Hematopoietic multipotent progenitor cell (in vitro differentiated cells): ENCODE measurements at places on chromosomes 16 and 17.

DNA sequence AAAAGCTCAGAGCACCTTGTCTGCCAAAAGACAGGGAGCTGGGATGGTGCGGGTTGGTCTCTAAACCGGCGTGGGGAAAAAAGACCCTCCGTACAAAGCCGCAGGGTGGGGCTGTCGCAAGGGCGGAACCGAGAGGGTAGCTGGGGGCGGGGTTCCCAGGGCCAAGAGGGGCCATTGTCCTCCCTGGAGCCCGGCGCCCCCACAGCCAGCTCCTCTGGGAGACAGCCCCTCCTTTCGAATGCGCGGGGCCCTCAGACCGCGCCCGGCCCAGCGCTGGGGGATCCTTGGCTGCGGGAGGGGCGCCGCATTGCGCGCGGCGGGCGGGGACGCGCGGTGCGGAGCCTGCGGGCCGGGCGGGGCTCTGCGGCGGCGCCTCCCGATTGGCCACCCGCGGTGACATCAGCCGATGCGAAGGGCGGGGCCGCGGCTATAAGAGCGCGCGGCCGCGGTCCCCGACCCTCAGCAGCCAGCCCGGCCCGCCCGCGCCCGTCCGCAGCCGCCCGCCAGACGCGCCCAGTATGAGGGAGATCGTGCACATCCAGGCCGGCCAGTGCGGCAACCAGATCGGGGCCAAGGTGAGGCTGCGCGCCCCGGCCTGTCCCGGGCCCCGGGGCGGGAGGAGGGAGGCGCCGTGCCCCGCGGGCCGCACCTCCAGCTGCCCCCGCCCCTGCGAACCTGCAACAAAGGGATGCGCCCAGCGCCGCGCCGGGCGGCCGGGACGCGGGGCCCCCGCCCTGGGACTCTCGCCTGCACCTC is at the start of gene TUBB3:
Gene TUBB3 (plus strand): TSS at position 459 of the 756 bp plus-strand sequence. CDS start 60 bp downstream, at position 519.
- no peak for DNase-seq

GRCh38 chr16:55433030-55433429 is 46.0 kb upstream of the MMP2 start:
- DNase-seq = no peak

GRCh38 chr17:33888455-33888854 is 366.6 kb upstream of the CCL2 start:
- DNase-seq = no peak

- no peak for DNase-seq
Observed at GRCh38 chr16:75247249-75247648, 4.2 kb downstream of the BCAR1 start.

GRCh38 chr16:85528528-85529387 is 84.4 kb upstream of the GSE1 start:
- DNase-seq = no peak

DNA sequence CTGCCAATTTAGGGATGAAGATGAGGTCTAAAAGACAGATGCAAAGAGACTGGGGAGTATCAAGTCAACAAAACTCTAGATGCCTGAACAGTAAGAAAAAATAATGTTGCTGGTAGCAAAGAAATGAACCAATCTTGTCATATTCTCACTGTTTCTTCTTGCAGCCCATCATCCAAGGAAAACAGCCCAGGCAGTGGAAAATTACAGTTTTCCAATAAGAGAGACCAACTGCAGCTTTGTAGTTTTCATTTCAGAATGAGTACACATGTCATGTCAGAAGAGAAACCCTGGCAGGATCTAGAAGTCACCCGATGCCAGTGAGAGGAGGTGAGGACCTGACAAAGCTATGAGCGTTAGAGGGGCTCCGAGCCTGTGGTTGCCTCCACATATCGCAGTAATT is 500.4 kb upstream of the PSMD7 start:
- no peak for DNase-seq

DNA sequence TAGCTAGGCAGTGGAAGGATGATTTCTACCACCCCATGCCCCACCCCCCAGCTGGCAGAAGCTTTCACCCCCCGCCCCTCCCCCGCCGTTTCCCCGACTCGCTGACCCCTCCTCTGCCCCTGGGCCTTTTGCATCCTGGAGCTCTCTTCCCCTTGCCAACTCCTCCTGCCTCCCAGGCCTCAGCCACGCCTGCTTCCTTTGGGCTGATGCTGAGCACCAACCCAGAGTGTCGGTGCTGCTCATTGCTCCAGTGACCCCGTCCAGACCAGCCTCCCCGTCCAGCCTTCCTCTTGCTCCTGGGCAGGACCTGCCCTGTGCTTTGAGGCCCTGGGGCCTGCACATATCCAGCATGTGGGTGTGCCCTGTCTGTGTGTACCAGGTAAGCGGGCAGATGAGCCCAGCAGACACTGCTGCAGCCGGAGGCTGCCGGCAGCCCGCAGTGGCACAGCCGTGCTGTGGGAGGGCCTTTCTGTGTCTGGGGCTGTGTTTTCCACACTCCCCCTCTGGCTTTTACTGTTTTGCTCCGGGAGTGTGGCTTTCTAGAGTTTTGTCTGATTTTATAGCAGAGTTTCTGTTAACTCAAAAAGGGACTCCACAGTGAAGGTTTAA is 72.9 kb downstream of the JPH3 start:
- no peak for DNase-seq

DNA sequence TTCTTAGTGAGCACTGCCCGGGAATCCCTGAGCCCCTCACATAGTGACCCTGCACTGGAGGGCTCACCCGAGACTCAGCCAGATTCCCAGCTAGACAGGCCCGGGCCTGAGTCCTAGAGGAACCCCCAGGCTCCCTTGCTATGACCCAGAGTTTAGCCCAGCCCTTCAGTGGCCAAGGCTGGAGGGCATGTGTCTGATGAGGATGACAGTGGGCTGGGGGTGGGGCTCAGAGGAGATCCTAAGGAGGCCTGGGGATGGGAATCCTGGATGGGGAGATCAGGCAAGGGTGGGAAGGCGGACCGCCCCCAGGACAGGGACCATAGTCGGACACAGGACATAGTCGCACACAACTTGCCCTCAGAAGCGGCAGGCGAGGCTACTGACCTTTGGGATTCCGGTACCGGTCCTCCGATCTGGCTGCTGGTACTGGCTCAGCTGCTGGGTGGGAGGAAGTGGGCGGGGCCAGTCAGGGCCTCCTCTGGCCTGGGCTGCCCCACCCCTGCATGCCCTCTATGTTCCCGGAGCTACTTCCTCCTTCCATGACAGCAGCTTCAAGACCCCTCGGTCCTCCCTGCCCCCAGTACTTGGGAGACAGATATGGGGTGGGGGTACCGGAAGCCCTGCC is 1.1 kb downstream of the CD79B start:
- peak; percentile 62 for DNase-seq

DNA sequence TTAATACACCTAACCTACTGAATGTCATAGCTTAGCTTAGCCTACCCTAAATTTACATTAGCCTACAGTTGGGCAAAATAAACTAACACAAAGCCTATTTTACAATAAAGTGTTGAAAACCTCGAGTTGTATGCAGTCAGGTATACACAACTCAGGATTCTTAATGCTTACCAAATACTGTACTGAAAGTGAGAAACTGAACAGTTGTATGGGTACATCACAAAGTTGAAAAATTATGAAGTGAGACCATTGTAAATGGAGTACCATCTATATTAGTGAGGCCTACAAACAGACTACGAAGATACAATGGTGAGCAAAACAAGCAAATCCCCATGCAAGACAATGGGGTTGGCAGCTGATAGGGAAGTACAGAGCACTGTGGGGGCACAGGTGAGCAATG is 79.7 kb downstream of the VAT1L start:
- DNase-seq = no peak

- DNase-seq = no peak
Observed at GRCh38 chr16:566475-567372, at the start of gene NHLRC4. NHLRC4 (plus strand) TSS chr16:567005; CDS start chr16:568048, 1,043 bp downstream.

DNA sequence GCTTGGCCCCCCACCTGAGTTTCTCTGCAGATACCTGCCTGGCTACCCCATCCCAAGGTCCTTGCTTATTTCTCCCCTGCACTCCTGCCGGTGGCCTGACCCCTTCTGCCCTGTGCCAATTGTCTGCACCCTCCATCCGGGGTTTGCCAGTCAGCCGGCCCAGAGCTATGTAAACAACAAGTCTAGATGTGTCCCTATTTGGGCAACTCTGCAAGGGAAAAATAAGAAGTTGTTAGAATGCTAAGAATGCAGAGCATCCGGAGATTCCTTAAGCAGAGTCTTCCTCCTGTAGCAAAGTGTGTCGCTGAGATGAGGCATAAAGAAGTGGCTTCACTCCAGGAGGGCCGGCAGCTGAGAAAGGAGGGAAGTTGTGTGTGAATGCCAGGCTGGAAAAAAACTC is 46.6 kb downstream of the RGS9 start:
- DNase-seq = no peak

- no peak for DNase-seq
Observed at GRCh38 chr17:55533608-55534007, 22.4 kb upstream of the SMIM36 start.

DNA sequence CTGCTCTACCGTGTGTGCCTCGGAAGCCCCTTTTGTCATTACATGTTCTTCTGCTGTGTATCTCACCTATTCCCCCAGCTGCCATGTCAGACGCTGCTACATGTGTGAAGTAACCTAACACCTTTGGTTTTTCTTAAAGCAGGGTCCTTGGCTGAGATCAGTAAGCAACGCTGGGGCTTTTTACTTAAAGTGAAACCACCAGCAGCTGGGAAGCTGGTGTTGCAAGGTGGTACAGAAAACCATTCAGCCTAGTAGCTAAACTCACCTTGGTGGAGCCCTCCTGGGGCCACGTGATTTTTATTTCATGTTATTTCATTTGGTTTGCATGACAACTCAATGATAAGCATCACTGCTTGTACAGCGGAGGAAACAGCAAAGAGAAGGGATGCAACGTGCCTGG is 62.6 kb downstream of the PLCG2 start:
- no peak for DNase-seq

GRCh38 chr16:1073566-1074378 is 1.2 kb downstream of the SSTR5 start:
- DNase-seq = no peak

DNA sequence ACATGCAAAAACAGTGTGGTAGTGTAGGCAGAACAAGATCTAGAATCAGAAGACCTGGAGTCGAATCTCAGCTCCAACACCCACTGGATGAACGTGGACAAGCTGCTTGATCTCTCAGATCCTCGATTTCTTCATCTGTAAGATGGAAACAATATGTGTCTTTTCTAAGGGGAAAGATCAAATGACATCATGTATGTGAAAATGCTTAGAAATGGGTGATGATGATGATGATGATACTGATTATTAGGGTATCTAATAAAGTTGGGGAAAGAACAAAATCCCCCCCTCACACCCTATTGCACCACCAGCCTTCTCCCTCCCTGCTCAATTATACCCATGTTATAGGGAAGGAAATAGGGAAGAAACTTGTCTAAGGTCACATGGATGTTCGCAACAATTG is 10.9 kb downstream of the DYNLL2 start:
- DNase-seq = no peak

GRCh38 chr17:7043497-7044198 is at the start of gene SLC16A11:
SLC16A11 (minus strand) TSS chr17:7044092; CDS start chr17:7043513, 579 bp downstream.
- DNase-seq = peak; percentile 55

DNA sequence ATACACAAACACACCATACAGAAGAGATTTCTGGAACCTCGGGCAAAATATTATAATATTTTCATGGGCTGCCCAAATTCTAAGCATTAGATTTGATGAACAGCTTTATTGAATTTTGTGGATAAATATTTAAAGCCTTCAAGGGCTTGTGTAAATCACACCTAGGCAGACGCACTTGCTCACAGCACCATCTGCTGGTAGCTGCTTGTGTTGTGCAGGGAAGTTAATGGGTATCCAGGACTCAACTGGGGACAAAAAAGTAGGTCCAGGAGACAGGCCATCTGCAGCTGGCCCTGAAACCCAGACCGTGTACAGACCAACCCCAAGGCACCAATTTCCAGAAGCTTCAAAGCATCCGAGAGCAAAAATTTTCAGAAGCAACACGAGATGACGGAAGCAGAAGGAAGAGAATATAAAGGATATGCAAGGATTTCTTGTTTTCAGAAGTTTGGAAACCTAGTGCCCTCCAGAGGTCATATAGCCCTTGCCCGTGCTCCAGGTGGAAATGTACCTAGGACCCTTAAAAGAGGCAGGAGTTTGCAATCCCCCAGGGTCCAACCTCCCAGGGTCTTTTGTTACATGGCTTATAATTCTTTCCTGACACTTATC is 140.0 kb downstream of the CHD9NB start:
- DNase-seq = peak; percentile 9

DNA sequence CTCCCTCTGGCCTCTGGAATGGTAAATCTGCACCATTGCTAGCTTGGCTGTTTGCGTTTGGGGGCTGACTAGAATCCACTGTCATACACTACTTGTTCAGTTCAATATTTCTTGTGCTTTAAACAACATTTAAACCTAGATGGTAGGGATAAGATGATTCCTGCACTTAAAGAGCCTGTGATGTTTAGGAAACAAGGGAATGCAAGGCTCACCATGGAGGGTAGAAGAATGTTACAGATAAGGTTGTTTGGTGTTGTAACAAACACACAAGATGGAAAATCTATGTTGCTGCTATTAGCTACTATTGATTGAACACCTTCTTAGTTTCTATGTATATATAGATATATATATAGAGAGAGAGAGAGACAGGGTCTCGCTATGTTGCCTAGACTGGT is 31.4 kb downstream of the YPEL2 start:
- DNase-seq = no peak

- peak; percentile 65 for DNase-seq
Observed at GRCh38 chr17:41959336-41960095, 7.1 kb upstream of the CNP start.

- no peak for DNase-seq
Observed at GRCh38 chr16:11677959-11678881, 10.0 kb downstream of the SNN start.

- DNase-seq = no peak
Observed at GRCh38 chr17:50855708-50856330, 10.3 kb downstream of the TOB1 start.

GRCh38 chr16:18932243-18932987 is 6.2 kb upstream of the SMG1 start:
- DNase-seq = no peak

DNA sequence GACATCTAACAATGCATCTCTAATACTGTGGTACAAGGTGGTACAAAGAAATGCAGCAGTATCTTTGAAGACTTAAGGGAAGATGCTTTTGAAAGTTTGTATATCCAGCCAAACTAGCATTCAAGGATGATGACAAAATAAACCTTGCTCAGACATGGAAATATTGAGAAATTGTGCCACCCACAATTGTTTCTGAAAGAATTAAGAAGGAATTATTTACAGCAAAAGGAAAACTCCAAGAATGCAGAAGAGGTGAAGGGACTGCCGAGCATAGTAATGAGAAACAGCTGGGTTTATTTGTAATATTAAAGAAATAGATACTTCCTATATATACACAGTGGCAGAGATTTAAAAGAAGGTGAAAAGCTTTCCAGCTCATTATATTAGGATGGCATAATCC is 29.5 kb downstream of the PMFBP1 start:
- no peak for DNase-seq

DNA sequence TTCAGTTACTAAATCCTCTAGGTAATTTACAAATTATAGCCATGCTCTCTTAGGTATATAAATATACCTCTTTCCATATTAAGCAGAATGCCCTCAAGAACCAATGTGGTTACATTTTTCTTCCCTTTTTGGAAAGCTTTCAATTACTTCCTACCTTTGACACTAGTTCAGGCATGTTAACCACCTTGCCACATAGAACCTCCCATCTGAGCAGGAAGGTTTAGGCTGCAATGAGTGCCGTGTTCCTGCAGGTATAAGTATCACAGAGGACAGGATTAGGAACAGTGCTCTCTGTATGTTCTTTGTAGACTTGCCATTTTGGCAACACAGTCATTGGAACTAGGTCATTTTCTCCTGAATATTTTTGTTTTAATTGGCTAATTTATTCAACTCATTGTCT is 20.1 kb downstream of the KRT25 start:
- DNase-seq = no peak
